Brain (organoid and tissue), 16 donors: ENCODE measurements at places on chromosomes 11 and 22. TPM values are rescaled to one million over a fixed set of nuclear protein-coding genes. Genes with fewer than 3 reads are reported as not detected.

CNIH2 gene
- 146 TPM for polyA plus RNA-seq

DNA sequence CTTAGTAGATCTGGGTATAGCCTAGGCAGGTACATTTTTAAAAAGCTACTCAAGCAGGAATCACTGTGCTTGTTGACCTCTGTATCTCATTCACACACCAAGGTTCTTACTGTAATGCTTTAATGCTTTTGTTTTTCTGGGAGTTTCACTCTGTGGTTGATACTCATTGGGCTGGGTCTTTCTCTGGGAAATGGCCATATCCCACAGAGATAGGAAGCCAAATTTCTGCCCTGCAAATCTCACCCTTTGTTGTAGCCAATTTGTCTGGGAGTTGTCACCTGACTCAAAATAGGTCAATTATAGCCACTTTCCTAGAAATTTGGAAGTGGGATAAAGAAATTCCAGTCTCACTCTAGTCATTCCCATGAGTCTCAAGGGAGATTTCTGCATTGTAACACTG lies 195.8 kb upstream of the BDNF start:
- no peak for DNase-seq

GRCh38 chr11:43920598-43921419 lies 21.6 kb upstream of the C11orf96 start:
- no peak for DNase-seq

DNA sequence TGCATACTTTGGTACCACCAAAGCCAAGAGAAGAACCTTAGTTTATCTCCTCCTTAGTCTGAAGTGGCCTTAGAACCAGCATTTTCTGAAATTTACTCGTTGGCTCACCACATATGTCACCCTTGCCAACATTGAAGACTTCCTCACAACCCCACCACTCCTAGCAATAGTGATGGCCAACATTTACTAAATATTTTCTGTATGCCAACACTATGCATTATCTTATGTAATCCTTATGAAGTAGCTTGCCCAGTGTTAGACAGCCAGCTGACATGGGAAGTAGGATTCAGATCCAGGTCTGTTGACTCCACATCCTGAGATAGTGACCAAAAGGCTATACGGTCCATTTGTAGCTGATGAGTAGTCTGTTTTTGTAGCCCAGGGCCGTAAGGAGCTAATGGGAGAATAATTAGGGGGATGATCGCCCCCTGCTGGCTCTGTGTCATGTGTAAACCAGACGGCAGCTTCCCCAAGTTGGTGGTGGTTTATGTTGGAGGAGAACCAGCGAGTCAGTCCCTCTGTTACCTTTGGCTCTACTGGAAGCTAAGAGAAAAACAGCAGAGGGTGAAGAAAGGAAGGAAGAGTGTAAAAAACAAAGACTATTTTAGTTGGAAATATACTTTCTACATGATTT lies 120.5 kb upstream of the RASSF10 start:
- DNase-seq: peak; percentile 88

DNA sequence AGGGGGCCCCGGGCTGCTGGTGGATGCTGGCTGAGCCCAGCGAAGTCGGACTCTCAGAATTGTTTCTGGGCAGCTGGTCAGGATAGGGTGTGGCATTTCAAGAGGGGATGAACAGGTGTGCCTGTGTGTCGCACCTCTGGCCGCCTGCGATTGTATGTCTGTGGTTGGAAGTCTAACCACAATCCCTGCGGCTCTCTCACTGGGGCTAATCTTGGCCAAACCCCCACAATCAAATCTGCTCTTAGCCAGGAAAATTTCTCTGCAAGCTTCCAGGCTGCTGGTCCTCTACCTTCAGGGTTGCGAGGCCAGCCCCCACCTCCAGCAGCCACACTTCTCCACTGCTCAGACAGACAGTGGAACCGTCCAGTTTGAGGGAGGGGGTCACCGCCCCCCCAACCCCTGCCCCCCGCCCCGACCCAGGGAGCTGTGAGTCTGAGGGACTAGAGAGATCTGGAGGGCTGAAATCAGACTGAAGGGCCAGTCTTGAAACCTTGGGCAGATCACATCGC lies 953 bp downstream of the ATG16L2 start:
- DNase-seq: no peak

DNA sequence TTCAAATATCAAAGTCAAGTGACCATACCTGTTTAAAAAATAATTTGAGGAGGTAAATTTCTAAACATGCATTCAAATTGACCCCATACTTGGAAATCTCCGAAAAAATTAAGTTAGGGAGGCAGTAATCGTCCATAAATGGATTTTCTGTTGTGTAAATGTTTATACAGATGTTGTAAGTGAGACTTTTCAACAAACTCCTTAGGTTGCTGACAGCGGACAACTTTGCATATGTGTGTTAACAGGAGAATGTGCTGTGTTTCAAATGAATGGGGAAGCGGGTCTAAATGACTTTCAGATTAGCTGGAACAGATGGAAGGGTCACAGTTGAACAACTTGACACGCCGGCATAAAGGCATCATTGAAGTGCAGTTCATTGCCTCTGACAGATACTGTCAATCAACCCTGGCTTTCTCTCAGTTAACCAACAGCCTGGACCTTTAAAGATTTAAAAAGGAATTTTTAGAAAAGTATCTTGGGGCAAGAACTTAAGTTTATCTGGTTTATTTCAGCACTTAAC lies 98.2 kb upstream of the DBX1 start:
- DNase-seq: peak; percentile 61

GRCh38 chr11:87897071-87897470 lies 278.2 kb downstream of the RAB38 start:
- DNase-seq: no peak

- no peak for DNase-seq
Measured at GRCh38 chr11:111967649-111968048, 30.5 kb downstream of the DIXDC1 start.

GRCh38 chr11:108351468-108351867 lies 115.9 kb downstream of the C11orf65 start:
- no peak for DNase-seq

DNA sequence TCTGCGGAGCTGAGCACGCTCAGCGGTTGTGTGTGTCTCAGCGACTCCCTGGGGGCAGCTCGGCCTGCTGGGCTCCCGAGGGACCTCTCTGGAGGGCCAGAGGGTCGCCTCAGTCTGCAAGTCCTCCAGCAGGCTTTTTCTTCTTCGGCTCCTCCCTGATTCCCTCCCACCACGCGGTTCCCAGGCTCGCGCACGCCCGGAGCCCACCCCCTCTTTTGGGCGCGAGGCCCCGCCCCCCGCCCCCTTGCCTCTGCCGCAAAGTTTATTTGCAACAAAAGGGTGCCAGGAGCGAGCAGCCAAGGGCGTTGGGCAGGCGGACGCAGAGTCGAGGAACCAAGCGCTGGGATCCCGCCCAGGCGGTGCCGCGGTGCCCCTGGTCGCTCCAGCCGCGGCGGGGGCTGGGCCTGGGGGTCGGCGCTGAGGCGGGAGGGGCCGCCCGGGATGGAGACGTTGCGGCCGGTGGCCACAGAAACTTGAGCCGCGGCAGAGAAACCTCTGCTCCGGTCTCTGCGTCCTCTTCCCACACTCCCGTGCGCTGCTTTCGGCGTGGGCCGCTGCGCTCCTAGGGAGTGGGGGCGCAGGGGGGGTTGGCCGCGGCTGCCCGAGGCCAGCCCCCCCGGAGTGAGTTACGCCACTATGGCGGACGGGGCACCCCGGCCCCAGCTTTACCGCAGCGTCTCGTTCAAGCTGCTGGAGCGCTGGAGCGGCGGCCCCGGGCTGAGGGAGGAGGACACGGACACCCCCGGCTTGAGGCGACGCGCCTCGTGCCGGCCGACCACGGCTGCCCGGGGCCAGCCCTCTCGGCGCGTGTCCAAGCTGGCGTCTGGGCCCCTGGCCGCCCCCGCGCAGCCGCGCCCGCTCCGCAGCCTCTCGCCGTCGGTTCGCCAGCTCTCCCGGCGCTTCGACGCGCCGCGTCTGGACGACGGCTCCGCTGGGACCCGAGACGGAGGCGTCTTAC lies at the start of gene ARHGEF17:
ARHGEF17 (plus strand) TSS at position 274 of the 958 bp plus-strand sequence; CDS start at position 637, 363 bp downstream.
- peak; percentile 85 for DNase-seq

DNA sequence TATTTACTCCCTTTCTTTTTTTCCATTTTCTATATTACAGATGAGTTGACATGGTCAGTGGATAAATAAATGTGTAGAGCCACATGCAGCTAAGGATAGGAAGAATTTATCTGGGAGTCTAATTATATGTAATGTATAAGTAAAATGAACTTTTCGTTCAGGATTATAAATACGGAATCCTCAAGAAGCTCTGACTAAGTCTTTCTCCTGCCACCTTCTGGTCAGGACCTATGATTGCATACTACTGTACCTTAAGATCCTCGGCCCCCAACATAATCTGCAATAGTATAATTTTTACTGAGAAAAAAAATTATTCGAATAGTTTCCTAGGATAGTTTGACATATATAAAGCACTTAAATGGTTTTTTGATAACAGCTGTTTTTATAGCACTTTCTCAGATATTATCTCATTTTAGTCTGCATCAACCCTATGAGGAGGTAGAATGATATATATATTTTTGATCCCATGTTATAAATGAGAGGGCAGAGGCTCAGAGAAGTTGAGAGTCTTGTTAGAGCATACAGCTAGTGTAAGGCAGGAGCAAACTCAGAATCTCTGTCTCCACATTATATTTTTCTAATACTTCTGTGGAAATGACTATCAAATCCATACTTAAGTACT lies 36.1 kb downstream of the CCDC90B start:
- peak; percentile 59 for DNase-seq

DNA sequence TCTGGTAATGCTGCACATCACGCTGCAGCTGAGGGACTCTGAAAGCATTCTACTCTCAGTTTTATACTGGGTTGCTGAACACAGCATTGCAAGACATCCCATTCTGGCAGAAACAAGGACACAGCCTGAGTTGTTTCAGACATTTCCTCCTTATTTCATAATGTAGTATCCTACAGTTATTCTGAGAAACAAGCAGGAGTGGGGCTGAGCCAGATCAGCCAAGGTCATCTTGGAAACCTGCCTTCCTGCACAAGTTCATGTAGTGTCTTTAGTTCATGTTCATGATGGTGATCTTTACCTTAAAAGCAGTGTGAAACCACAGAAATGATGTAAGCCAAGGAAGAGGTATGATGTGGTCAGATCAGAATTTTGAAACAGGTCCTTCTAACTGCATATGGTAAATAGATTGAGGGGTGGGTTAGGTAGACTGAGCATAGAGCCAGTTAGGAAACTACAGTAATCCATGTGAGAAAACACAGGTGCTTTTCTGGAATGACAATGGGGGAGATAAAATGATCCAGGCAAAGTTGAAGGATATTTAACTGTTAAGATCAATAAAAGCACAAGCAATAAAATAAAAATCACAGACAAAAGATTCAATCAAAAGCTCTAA lies 1686.8 kb downstream of the LRRC4C start:
- no peak for DNase-seq

GRCh38 chr11:45757672-45758071 lies 47.3 kb upstream of the SLC35C1 start:
- DNase-seq: no peak

DNA sequence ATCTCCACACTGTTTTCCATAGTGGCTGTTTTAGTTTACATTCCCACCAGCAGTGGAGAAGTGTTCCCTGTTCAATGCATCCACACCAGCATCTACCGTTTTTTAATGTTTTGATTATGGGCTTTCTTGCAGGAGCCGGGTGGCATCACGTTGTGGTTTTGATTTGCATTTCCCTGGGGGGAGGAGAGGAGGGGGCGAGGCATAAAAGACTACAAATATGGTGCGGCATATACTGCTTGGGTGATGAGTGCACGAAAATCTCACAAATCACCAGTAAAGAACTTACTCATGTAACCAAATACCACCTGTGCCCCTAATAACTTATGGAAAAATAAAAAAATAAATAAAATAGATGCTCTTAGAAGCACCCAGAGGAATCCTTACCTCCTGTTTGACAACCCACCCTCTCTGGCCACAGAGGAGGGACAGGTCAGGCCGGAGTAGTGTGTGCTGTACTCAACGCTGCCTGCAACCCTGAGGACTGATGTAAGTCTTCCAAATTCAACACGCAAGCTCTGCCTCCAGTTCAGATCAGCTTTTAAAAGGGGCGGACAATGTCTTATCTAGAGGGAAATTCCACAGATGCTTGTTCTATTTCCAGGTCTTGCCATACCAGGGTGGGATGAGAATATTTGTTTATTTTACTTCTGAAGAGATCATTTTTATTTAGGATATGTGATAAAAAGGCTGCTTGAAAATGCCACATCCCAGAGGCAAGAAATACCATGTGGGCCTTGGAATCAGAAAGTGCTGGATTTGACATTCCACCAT lies 329.6 kb upstream of the B3GAT1 start:
- DNase-seq: no peak

DNA sequence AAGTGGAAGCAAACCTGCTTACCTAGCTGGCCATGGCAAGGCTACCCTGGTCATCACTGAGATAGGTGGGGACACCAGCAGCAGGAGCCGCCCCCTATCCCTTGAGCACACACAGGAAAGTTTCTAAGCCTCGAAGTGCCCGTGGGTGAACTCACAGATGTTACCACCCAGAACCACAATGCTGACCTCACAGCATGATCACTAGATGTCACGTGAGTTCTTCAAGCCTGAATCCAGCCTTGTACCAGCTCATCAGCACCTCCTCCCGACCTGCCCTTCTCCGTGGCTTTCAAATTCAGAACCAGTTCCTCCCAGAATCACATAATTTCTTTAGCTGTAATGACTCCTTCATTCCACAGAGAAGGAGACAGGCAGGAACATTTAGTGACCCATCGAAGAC lies 24.7 kb upstream of the TIMP3 start:
- no peak for DNase-seq

DNA sequence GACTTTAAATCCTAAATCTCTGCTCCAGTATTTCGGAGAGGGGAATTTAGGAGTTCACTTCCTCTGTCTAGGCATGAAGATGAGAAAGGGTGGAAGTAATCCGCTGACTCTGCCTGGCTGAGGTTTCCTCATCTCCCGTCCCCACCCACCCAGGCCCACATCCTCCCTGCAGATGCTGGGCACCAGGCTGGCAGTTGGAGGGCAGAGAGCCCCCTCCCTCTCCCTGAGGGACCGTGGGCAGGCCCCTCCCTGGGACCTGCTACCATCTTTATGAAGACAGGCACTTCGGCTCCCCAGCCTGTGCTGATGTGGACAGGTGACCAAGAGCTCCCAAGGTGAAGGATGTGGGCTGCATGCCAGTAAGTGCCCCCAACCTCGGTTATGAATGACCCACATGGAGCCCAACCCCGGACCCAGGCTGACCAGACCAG lies 6.7 kb downstream of the CASTOR1 start:
- DNase-seq: no peak

DNA sequence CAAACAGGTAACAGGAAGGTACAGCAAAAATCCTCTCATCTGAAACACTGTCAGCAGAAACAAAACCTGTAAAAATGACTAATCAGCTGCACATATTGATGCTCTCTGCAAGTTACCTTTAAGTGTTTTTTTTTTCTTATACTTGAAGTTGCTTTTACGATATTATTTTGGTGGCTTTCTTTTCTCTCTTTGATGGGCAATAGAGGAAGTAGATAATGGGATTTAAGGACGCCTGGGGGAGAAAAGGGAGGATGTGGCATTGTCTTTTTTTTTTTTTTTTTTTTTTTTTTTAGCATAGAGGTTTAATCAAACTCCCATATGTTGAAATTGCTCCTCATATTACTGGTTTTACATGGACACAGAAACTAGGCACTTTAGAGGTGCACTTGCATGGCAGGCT lies 11.4 kb upstream of the ADSL start:
- no peak for DNase-seq
